ENCODE measurements at places on chromosomes 5 and 9.

DNA sequence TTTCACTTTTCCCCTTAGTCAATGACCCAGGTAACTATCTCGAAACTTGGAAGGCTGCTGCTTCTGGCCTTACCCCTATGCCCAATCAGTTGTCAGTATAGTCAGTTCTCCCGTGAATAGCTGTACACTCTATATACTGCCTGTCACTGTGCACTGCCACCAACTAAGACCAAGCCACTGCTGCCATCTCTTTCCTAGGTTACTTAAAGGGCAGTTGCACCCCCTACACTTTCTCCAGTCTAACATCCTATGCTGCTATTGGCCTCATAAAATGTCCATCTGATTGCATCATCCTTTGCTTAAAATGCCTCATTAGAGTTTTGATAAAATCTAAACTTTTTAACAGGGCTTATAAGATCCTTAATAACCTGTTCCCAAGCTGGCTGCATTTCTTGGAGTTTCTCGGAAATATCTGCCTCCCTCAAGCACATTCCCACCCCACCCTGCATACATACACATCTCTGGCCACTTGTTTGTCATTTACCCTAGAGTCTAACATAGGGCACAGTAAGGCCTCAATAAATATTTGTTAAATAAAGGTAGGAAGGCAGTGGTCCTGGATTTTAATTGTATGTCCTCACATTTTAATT lies 32.8 kb upstream of the TNFAIP8 start:
- no peak for DNase-seq

GRCh38 chr9:130206579-130206978 lies 34.4 kb downstream of the NCS1 start:
- no peak for DNase-seq

- DNase-seq, result peak; percentile 38
These were observed 12.9 kb downstream of the PLPP7 start for GRCh38 chr9:131302244-131303075.

DNA sequence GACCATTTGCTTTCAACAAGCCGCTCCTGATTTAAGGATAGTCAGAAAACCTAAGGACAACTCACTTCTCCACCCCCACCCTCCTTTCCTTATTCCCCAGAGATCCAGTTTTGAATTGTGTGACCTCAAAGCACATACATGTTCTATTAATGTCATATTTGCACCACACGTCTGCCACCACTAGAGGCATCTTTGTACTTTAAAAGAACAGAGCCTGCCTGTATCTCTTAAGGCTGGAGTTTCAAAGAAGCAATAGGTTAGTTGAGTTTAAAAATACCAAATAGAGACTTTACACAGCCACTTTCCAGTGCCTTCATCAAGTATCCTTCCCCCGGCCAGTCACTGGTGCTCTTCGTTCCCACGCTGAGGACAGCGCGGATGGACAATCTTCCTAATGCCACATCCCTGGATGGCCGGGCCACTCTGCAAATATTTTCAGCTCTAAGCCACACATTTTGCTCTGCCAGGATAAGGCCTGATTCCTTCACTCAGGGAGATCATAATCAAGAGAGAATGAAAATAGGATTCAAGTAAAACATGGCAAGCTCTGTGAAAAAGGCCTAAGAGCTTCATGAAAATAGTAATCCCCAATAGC lies 146.3 kb downstream of the SNCAIP start:
- no peak for DNase-seq

- no peak for DNase-seq
These were observed 263.3 kb downstream of the TMEM167A start for GRCh38 chr5:82813861-82814260.
